ENCODE measurements at places on chromosomes 1 and 21. TPM values are rescaled to one million over a fixed set of nuclear protein-coding genes. Genes with fewer than 3 reads are reported as not detected.

B3GALT5 gene
- total RNA-seq = not detected

EDN2 gene
- total RNA-seq = not detected

MAP1LC3C gene
- total RNA-seq = not detected

FOXD3 gene
- total RNA-seq = not detected

ZSWIM5 gene
- 0.63 TPM for total RNA-seq

C4BPA gene
- not detected for total RNA-seq

DFFA gene
- total RNA-seq = 45.7 TPM
